Fibroblast of skin of back (primary cell): ENCODE measurements at places on chromosomes 3 and 15.
A peak's percentile ranks its signal among the peaks of the same experiment; 100 is the strongest.

DNA sequence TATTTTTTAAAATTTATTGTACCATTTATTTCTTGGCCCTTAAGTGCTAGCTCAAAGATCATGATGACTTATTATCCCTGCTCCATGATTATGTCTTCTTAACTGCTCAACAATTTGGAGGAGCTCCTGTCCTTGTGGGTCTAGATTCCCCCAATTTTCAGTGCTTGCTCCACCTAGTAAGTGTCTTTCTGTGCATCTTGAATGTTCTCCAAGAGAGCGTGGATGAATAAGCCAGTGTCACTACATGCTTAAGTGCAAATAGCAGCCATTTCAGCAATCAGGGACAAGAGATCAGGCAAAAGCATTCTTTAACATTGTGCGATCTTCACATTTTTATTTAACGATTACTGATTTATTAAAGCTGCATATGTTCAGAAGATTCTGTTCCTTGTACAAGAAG, 99.4 kb downstream of the ALCAM start:
- DNase-seq, result no peak

DNA sequence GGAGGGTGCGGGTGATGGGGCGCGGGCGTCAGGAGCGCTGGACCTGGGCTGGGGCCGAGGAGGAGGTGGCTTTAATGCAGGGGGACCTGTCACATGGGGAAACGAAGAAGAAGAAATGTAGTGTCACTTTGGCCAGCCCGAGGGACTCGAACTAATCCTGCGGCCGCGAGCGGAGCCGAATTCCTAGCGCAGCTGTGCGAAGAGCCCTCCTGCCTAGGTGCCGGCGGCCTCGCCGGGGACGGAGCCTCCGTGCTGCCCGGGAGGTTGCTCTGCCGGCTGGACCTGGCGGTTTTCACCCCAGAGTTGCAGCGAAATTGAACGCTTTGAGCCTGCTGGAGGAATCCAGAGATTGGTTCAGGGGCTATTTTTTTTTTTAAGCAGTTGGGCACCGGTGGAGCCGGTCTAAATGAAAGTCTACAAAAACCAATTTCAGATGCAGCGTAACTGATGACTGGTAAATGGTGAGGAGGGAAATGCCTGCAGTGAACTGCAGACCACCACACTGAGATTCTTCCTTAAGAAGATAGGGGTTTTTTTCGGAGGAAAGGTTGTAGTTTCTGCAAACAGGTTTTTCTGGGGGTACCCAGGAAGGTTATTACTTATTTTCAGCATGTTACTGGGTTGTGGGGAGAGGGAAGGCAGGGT, 662 bp downstream of the TMEM108 start:
- peak; percentile 11 for DNase-seq

DNA sequence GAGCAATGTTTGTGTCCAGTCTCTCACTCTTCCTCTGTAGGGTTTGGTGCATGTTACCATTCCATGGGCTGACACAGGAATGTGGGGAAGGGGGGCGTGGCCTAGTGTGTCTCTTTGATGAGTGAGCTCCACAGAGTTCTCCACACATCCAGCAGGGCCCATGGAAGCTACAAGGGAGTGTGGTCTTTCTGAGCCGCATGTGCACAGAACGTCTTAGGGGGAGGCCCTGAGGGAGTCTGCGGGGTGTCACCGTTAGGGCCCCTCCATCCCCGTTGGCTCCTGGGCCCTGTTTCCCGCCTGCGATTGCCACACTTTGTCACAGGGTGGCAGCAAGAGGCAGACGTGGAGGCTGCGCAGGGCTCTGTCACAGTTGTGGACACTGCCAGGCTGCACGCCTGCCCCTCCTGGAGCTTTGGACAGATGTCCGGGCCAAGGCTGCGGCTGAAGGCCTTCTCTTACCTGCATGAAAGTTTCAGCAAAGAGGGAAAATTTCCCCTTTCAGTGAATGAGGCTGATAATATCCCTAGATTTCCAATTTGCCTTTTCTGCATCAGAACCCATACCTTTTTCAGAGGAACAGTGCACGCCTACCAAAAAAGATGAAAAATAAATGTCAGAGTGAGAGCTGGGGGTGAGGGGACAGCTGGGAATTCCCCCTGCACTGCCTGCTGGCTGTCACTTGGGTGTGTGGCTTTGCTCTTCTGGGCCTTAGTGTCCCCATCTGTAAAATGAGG, 24.3 kb downstream of the CACNA2D3 start:
- peak; percentile 27 for DNase-seq

- DNase-seq, result peak; percentile 23
Measured at GRCh38 chr3:29827756-29828155, 546.9 kb downstream of the RBMS3 start.

- peak; percentile 34 for DNase-seq
Measured at GRCh38 chr15:101172501-101173071, 79.3 kb downstream of the CHSY1 start.

GRCh38 chr3:190401963-190402362, 14.0 kb downstream of the CLDN16 start:
- no peak for DNase-seq

- DNase-seq, result peak; percentile 76
Measured at GRCh38 chr3:44045476-44046275, 196.0 kb upstream of the TOPAZ1 start.

GRCh38 chr15:89628806-89629715, 26.2 kb downstream of the KIF7 start:
- DNase-seq, result no peak

- no peak for DNase-seq
Measured at GRCh38 chr15:98398056-98398455, 250.3 kb upstream of the IGF1R start.

DNA sequence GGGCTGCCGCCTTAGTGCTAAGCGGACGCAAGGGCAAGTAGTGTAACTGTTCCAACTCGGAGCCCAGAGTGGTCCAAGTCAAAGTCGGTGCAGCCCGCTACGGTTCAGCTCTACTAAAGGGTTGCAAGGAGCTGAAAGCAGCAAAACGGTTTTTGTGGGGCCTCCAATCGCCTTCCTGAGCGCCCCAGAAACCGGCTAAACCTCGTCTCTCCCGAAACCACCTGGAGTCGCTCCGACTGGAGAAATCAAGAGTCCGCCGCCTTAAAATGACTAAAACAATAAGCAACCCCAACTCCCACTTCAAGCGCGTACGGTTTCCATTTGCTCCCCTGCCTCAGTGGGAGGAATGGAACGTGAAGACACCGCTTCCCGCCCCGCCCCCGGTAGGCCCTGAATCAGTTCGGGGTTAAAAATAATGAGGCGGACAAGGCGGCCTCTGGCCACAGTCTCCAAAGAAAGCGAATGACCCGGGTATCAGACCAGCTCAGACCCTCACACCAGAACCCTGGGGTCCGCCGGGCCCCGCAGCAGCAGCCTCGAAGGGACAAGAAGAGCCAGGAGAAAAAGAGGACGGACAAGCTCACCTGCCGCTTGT, 401 bp downstream of the SEC11A start:
- peak; percentile 25 for DNase-seq

- no peak for DNase-seq
Measured at GRCh38 chr3:189496375-189497138, 134.6 kb upstream of the TP63 start.

DNA sequence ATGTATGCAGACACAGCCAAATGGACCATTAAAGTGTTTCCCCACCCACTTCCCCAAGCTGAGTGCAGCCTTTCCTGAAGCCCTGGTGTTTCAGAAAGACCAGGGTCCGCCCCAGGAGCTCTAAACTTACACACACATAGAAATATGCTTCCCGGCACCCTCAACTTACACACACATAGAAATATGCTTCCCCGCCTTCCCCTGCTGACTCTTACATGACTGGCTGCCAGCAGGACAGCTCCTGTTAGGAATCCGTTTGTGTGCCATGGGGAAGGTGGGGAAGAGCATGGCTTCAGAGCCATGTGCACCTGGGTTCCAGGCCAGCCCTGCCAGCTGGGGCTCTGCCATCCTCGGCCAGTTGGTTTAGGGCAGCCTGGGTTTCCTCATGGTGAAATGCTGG, 3.6 kb downstream of the CLEC3B start:
- DNase-seq, result peak; percentile 88

DNA sequence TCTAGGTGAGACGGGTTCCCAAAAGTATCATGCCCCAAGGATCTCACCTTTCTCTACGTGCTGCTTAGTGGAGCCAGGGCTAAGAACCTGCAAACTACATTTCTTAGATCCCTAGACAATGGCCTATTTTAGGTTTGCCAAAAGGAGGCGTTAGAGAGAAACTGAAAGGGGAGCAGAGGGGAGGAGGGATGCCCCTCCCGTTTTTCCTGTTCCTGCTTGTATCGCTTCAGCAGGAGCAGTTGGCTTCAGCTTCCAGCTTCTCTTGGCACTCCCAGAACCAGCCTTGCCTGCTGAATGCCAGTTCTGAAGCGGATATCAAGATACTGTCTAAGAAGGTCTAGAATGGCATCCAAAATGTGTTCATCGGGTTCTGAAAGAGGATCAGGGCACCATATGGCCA, 58.4 kb upstream of the ABHD17C start:
- no peak for DNase-seq

DNA sequence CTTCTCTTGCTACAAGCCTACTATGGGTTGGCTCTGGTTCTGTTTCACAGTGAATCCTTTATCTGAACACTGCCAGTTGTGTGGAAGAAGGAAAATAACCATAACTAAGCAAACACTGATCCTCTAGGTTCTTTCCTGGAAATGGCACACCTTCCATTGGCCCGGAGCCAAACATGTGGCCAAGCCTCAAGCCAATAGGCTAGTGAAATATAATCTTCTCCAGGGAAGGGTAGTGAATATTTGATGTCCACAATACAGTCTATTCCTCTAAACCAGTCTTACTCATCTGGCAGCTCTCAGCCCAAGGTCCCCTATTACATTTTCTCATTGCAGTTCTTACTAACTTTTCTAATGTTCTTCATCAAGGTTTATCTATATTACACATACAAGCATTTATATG, 921.3 kb downstream of the TUSC7 start:
- no peak for DNase-seq

DNA sequence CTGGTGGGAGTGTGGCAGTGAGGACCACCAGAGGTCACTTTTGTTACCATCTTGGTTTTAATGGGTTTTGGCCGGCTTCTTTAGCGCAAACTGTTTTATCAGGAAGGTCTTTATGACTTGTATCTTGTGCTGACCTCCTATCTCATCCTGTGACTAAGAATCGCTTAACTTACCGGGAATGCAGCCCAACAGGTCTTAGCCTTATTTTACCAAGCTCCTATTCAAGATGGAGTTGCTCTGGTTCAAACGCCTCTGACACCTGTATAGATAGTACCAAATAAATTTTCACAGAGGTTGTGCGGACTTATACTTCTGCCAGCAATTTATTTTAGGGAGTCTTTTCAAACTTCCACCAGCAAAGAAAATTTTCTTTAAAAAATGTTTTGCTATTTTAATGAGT, 13.6 kb upstream of the SLCO3A1 start:
- no peak for DNase-seq

- peak; percentile 53 for DNase-seq
Measured at GRCh38 chr3:97882975-97883598, 61.3 kb downstream of the CRYBG3 start.

DNA sequence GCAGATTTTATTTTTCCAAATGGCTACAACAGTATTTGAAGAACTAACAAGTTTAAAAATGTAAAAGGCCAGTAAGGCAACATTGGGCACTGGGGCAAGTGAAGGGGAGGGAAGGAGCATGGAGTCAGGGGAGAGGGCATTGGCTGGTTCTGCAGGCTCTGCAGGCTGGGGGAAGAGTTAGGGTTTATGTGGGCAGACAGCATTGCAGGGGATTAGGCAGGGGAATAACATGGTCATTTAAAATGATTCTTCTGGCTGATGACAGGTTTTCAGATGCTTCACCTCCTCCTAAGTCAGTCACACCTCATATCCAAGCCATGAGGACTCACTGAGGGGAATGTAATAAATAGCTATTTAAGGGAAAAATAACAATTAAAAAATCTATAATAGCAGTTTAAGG, 52.6 kb downstream of the BTD start:
- no peak for DNase-seq

GRCh38 chr3:186670155-186670554, 4.3 kb downstream of the HRG start:
- no peak for DNase-seq

GRCh38 chr3:127762077-127762786, 60.1 kb downstream of the MGLL start:
- peak; percentile 59 for DNase-seq

DNA sequence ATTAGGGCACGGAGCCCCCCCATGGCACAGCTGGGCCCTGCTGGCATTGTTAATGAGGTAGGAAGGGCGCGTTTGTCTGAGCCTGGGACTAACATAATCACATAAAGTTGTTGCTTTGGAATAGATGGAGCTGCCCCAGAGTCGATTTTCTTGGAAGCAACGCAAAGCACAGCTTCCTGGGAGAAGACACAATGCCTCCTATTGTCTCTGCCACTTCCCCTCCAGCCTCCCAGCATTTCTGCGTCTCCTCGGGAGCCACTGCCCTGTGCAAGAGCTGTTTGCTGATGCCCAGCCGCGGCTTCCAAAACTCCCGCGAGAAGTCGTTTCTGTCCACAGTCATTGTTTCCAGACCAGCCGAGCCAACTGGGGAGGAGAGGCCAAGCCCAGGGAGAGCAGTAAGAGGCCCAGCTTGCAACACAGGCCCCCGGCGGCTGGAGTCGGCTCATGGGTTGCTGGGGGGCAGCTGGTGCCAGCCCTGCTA, 18.1 kb upstream of the ALDH1A3 start:
- peak; percentile 11 for DNase-seq

- no peak for DNase-seq
Measured at GRCh38 chr15:68335655-68336054, 58.1 kb downstream of the FEM1B start.

DNA sequence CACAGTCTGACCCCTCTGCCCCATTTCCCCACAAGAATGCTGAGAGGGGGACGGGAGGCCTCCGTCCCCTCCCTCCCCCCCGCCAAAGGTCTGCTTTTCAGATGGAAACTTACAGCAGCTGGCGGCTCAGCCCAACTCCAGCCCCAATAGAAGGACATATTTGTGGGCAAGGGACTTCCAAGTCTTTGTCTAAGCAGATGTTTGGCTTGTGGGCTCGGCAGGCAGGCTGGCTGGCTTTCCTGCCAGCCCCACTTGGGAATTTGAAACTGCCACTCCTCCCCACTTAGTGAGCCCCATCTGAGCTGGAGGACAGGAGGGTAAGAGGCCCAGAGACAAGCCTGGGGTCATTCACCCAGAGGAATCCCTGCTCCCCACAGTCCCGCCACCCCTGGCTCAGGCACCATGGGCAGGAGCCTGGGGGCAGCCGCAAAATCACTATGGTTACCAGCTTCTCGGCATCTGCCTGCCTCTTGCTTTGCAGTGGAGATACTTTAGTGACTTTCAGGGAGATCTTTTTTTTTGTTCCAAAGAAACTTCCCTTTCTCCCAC, 53.6 kb downstream of the LMCD1 start:
- DNase-seq, result peak; percentile 91

DNA sequence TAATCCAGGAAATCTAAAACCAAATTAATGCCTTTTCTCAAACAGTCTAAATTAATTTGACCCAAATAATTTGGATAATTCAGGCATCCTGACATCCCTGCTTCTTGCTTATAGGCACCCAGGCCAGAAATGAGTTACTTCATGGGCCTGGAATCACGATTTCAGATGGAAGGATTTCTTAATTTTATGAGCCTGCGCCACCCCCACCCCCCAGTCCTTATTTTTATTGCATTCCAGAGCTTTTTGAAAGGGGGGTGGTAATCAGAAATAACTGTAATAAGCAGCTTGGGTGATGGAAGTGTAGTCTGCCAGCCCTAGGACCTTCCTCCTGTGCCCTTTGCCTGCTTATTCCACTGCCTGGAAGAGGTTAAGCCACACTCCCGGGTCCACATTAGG, 1.3 kb downstream of the AP2M1 start:
- DNase-seq, result no peak
